Right forelimb (tissue), 1 donor: ENCODE measurements at places on chromosomes 2 and 18.

DNA sequence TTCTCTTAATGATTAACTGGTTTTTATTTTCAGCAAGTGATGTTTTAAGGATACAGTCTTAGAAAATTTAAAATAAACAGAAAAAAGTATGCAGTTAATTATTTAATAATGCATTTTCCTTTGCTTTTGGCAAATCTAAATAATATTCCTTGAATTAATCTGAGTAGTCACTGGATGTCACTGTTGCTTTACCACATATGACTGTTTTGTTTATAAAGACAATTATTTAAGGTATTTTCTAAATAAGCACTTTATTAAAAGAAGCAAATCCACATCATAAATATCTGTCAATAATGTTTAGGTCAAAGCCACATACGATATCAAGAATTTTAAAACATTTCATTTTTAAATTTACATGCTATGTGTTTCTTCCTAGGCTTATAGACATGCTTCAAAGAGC lies 40.6 kb upstream of the TFPI start:
- DNase-seq, result no peak

DNA sequence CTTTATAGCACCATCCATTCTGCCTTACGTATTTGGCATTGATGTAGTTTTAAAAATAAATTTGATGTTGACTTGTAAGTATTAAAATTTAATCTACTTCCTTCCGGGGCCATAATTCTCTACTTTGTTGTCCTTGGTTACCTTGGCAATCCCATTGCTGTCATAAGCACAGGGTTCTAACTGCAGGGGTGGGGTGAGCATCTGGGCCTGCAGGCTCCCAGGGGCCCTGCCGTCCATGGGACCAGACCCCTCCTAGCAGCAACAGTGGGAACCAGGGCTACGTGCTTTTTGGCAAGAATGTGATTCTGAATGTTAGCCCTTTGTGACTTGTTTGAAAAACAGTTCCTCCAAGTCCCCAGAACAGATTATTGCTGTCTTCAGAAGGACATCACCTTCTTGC lies 4.9 kb downstream of the ASAP2 start:
- DNase-seq, result no peak

GRCh38 chr2:134148843-134149472 lies 104.9 kb upstream of the MGAT5 start:
- DNase-seq, result no peak

GRCh38 chr2:69177785-69178636 lies 165.0 kb downstream of the ANTXR1 start:
- peak; percentile 67 for DNase-seq

DNA sequence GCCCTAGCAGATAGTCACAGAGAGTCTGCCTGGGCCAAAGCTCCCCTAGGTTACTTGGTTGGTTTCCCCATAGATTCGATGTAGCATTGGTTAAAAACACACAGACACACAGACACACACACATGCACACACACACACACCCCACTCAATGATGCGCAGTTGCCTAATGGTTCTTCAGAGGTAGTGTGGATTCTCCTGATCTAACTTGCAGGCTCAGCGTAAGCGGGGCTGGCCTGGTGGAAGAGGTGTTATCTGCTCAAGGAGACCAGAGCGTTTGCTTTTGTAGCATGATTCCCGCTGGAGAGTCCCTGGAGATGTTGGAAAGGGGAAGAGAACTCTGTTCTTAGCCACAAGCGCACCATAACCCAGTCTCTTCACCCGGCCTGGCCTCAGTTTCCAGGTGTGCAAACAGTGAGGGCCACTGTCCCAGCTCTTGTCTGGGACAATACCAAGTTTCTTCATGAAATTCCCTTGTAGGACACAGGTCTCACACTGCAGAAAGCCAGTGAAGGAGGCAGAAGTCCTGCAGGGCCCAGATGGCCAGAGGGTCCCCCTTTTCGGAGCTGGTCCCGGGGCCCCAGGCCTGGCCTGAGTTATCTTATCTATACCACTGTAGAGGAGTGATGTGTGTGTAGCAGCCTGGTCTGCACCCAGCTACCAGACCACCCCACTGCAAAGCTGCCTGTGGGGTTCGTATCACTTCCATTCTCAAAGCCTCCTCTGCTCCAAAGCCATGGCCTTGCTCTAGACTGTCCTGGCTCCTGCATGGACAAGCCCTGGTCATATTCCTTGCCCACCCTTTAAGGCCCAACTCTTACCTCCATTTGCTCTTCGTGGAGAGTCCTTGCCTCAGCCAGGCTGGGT lies 3.7 kb downstream of the ACKR3 start:
- DNase-seq, result no peak

DNA sequence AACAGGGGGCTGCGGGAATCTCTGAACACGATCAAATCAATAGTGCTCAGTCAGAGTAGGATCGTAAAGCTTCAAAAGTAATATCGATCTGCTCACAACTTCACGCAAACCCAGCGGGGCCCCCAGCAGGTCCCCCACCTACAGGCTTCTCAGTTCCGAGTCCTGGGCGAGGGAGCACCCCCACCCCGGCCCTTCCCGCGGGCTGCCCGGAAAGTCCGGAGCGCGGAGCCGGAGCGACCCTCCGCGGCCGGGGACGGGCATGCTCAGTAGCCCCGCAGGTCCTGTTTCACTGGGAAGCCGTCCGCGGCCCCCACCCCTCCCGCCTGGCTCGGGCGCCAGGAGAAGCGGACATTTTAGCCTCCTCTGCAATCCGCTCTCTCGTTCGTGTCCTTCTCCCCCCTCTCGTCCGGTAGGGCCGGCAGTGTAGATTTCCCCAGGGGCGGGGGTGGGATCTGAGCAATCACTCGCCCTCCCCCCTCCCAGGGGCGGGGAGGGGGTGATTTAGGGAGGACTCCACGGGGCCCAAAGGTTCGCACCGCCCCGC lies 3.3 kb upstream of the SPRED2 start:
- DNase-seq, result peak; percentile 95

DNA sequence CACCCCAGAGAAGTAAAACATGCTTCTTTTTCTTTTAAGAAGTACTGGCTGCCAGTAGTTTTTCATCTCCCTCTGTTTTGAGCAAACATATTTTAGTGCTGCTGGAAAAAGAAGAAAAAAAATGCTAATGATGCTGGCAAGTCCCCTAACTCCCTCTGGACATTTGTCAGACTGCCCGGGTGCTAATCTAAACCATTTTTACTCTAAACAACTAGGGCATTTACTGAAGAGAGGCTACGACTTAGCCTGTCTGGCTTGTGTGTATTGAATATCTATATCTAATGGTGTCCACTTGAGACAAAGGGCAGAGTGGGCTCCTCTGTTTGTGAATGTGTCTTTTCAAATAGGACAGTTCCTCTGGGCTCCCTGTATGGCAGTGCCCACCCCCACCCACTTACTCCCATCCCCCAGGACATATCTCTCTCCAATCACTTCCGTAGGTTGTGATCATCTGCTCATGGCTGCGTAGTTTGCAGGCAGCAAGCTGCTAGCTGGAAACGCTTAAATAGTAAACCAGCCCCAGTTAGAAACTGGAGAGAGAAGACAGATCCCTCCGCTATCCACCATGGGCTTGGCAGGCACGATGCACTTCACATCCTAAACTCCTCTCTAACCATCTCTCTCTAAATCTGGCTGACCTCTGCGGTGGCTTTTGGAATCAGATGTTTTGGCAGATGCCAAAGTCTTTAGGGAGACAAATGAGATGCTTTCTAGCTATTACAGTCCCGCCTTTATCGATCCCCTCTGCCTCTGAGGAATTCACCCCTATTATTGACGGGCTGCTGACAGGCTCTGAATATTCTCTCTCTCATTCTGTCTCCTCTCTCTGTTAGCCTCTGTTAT lies 58.3 kb downstream of the DOCK10 start:
- DNase-seq, result peak; percentile 55

- DNase-seq, result no peak
Measured at GRCh38 chr2:138086576-138086975, 122.3 kb downstream of the HNMT start.

DNA sequence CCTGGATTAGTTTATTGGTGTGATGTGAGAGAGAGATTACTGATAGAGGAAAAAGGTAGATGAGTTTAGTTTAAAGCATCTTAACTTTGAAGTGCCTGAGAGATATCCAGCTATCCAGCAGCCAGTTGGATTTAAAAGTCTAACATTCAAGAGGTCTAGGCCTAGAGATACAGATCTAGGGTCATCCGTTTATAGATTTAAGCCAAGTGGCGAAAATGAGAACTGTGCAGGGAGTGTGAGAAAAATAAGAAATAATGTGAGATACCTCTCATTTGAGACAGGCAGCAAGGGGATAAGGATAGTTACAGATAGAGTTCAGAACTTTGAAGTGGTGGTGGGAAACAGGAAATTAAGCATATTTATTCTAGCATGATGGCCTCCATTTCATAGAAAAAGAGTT lies 5.3 kb upstream of the ORC2 start:
- no peak for DNase-seq

- DNase-seq, result no peak
Measured at GRCh38 chr2:170812710-170813600, 3.7 kb upstream of the GAD1 start.

GRCh38 chr2:36476411-36476810 lies 120.8 kb downstream of the CRIM1 start:
- no peak for DNase-seq

DNA sequence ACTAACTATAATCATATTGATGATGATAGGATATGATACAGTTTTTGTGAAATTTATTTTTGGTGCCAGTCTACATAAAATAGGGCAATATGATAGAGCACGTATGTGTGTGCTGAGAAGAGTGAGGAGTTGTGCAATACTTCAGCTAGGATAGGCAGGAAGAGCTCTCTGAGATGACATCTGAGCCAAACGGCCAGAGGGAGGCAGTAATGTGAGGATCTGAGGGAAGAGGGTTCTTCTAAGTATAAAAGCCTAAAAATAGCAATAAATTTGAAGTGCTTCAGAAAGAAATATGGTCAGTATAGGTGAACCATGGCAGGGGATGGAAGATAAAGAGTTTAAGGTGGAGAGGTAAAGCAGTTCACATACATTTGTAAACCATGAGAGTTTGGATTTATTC lies 102.5 kb downstream of the OLA1 start:
- no peak for DNase-seq

GRCh38 chr2:45983213-45983612 lies 314.0 kb upstream of the EPAS1 start:
- DNase-seq, result no peak

GRCh38 chr2:211930331-211930730 lies 608.3 kb downstream of the ERBB4 start:
- no peak for DNase-seq

DNA sequence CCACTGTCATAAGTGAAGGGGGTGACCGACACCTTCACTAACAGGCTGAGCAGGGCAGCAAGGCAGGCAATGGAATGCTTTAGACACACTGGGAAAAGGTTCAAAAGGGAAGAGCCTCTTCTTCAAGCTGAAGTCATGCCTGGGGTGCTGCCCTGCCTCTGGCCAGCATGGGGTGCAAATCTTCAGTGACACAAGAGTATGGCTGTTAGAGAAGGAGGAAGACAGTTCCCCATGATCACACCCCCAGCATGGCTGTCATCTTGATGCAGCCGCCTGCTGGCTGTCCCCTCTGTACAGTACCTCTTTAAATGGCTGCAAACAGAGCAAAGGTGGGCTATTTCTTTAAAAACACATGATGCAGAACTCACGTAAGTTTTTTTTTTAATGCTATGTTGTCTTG lies 71.9 kb downstream of the INPP4A start:
- no peak for DNase-seq

DNA sequence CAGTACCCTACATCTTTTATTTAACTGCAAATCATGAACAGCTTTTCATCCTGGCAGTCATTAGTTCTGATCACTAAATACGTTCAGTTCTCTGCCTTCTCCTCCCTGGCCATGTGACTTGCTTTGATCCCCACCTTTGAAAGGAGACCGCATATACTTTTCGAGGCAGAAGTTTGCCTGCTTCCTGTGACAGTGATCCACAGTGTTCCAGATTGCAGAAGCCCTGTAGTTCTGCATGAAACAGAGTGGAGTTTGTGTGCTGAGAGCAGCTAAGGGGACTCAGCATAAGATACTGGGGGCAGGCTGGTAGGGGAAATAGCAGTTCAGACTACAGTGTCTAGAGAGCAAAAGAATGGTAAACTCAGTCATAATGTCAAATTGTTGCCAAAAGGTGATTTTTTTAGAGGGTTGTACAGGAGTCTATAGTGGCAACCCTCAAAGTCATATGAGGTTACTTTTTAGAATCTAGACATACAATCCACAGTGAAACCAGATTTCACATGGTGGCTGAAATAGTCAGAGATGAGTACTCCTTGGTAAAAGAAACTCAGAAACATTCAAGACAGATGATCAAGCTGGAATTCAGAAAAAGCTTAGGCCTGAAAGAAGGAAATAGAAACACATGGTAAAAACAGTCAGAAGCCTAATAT lies 1800.4 kb upstream of the CELF4 start:
- no peak for DNase-seq

DNA sequence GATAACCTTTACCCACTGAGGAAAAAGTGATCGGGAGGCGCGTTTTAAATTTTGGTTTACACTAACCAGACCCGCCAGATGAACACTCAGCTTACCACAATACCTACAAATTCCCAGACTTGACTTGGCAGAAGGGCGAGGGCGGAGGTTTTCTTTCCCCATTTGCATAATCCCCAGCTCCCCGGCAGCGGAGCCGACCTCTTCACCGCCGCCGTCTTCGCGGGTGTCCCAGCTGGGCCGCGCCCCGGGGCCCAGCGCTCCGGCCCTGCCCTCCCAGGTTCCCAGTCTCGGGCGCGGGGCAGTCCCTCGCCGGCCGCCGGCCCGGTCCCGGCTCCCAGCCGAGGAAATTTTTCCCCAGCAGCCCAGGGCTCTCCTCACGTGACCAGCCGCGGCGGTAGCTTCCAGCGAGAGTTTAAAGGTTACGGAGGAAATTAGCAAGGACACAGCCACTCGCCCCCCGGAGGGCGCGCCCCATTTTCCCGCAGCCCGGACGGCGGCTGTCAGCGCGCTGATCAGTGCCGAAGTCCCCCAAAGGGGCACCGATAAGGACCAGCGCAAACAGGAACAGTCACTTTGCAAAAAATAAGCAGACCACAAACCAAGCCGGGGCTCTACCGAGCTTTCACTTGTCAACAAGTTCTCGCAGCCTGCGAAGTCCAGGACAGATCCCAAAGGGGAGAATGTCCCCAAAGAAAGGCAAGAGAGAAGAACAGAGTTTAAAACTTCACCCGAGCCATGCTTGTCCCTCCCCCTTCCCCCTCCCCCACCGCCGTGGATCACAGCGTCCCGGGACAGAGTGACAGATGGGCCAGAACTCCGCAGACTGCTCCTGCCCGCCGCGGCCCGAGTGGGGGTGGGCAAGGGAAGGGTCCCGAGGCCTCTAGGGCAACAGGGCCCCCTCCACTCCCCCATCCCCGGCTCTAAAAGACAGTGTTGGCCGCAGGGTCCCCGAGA lies 1.3 kb upstream of the PRKCE start:
- peak; percentile 83 for DNase-seq

DNA sequence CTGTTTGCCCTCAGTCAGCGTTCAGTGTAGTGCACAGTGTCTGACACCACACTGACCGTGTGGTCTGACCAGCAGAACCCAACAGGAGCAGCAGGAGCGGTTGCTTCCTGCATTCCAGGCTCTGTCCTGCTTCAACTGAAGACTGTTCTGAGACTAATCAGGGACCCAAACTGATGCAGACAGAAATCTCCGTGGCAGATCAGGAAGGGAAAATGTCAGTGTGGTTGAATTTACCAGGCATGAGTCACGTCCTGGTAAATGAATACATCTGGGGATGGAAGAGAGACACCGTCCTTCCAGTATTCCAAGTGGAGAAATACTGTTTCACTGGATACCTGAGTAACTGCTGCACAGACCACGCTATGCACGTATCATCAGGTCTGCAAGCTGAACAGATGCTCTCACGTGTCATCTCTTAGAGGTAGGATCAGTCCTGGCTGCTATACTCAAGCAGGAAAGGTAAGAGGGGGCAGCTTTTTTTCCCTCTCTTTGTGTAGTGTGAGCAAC lies 223.6 kb upstream of the EPAS1 start:
- no peak for DNase-seq
